NCI-H146 (cell line): ENCODE measurements at places on chromosomes 5 and 9.

GRCh38 chr5:72313141-72313540, 6.9 kb downstream of the MRPS27 start:
- DNase-seq = no peak

DNA sequence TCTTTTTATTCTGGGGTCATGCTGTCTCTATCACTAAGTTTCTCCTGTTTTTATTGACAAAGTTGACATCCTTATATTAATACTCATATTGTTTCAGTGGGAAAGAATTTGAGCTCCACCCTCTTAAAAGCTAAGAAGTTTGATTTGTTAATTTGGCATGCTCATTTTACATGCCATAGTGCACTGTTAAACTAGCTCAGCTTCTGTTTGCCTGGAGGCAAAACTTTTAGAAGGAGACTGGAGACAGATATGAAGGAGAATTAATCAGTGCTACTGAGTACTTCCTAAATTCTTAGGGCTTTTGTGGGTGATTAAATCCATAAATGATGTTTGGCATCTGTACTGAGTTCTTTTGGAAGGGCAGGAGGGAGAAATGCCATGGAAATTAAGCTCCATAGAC, 138.9 kb downstream of the NTRK2 start:
- no peak for DNase-seq

DNA sequence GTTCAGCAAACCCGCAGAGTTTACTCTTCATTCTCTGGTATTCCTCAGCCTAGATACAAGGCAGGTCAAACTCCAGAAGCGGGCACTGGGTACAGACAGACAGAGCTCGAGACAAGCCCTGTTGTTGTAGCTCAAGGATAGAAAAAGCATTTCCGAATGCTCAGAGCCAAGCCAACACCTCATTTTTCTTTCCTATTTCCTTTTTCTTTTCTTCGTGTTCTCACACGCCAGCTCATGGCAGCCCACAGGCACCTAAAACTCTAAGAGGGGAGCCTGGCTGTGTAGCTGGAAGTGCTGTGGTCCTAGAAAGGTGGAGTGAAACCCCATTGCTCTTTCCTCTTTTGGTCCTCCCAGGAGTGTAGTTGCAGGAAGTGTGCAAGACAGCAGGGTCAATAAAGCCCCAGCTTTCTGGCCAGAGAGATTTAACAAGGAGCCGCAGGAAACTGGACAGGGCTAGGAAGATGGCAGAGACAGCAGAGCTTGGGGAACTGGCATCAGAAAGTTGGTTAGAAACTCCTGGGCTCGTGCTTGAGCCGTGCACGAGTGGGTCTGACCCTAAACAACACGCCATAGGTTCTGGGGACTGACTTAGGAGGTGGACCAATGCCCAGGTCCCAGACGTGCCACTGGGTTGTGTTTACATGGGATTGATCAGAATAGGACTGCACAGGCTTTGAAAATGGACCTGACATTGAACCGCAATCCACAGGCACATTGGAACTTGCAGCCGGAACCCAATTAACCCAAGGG, 41.6 kb downstream of the ADAMTS2 start:
- DNase-seq = no peak

- no peak for DNase-seq
Measured at GRCh38 chr5:86623785-86624483, 6.2 kb downstream of the COX7C start.

- no peak for DNase-seq
Measured at GRCh38 chr5:172439785-172440477, 14.4 kb downstream of the SH3PXD2B start.

GRCh38 chr5:142360607-142361120, 35.8 kb upstream of the SPRY4 start:
- peak; percentile 52 for DNase-seq

GRCh38 chr9:128371630-128372117, 500 bp downstream of the URM1 start:
- no peak for DNase-seq

DNA sequence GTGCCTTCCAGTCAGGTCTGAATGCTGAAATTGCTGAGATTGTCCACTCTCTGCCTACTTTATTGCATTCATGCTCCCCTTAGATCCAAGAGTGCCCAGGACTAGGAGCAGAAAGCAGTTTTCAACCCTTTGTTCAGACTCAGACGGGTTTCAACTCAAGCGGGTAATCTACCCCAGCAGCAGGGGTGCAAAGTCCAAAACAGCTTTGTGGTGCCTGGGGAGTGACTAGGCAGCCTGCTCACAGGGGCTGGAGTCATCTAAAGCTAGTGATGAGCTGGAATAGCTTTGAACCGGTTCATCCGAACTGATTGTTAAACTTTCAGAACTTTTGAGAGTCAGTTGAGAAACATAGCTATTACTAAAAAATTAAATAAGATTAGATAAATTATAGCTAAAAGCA, 71.0 kb upstream of the IQGAP2 start:
- no peak for DNase-seq

DNA sequence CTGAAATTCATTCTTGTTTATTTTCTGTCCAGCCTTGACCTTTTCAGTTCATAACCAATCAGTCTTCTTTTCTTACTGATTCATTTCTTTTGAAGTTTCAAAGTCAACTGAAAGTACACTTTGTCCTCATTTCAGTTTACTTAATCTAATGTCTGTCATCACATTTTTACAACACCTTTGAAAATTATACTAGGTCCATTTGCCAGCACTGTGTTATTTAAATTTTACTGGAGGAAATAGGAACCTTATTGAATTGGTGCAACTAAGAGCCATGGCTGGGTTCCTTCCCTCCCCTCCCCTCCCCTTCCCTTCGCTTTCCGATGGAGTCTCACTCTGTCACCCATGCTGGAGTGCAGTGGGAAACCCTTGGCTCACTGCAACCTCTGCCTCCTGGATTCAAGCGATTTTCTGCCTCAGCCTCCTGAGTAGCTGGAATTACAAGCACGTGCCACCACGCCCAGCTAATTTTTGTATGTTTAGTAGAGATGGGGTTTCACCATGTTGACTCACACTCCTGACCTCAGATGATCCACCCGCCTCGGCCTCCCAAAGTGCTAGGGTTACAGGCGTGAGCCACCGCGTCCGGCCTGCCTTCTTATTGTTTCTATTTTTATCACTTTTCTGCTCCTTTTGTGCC, 6.3 kb downstream of the RMI1 start:
- no peak for DNase-seq

- no peak for DNase-seq
Measured at GRCh38 chr9:2319421-2319820, 302.2 kb upstream of the VLDLR start.

GRCh38 chr9:132828201-132828770, 49.8 kb downstream of the AK8 start:
- DNase-seq = no peak

GRCh38 chr9:89351584-89352300, 33.4 kb downstream of the SECISBP2 start:
- no peak for DNase-seq

DNA sequence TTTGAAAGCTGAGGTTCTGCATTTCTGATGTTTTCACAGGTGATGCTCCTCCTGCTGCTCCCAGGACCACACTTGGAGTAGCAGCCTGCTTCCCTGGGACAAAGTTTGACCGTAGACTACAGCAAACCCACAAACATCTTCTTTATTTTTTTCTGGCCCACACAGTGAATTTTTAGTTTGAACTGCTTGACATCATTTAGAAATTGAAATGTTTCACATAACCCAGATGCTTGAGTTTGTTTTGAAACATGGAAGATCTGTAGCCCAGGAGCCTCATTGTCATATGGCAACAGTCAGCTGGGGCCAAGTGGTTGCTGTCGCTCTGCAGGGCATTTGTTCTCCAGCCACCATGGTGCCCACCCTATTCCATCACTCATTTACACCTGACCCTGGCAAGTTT, 8.4 kb downstream of the SH3TC2 start:
- no peak for DNase-seq

DNA sequence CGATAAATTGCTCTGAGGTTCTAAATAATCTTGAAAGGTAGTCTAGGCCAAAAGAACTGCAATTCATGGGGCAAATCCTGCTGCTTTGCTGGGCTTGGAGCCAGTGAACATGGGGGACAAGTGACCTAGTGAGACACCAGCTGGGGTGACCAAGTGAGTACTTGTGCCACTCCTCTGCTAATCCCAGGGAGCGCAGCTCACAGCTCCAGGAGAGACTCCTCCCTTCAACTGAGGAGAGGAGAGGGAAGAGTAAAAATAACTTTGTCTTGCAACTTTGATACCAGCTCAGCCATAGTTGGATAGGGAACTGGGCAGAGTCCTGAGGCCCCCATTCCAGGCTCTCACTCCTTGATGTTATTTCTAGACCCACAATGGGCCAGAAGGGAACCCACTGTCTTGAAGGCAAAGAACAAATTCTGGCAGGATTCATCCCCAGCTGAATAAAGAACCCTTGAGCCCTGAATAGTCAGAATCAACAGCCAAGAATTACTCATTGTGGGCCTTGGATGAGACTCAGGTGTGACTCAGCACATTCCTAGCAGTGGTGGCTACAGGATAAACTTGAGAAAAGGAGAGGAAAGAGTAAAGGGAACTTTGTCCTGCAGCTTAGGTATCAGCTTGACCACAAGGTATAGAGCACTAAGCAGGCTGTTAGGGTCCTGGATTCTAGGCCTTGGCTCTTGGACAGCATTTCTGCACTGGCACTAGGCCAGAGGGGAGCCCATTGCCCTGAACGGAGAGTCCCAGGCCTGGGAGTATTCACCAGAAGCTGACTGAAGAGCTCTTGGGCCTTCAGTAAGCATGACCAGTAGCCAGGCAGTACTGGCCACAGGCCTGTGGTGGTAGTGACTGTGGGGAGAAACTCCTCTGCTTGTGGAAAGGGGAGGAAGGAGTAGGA, 288.3 kb upstream of the CDH18 start:
- DNase-seq = no peak

- DNase-seq = peak; percentile 54
Measured at GRCh38 chr9:127214421-127215267, 49.9 kb upstream of the GARNL3 start.

- DNase-seq = no peak
Measured at GRCh38 chr5:108661590-108662219, 86.0 kb upstream of the FER start.

DNA sequence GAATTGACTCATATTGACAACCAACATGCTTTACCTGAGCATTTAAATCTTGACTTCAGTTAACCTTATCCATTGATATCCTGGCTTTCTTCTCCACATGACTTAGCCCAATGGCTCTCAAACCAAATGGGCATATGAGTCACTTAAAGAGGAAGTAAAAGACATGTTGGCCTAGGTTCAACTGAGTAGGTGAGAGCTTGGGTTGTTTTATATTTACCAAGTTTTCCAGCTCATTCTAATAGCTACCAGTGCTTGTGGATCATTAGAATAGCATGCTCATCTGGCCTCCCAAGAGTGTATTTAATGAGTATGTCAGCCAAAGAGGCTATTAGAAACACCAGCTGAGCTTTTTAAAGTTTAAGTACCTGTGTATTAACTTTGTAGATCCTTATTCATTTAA, 1049.0 kb downstream of the PTPRD start:
- no peak for DNase-seq

GRCh38 chr9:10168241-10168640, 444.6 kb downstream of the PTPRD start:
- DNase-seq = peak; percentile 96
